ENCODE measurements at places on chromosomes 4 and X.

- H3K27me3 ChIP-seq, result no peaks in the 10 kb centered on the region
- H3K4me3 ChIP-seq, result no peak overlapping the region
- peaks cover 40% of the 10 kb centered on the region for H3K4me1 ChIP-seq
- H3K27ac ChIP-seq, result peak overlapping the region; percentile 70
- no peak for DNase-seq
These were observed 158.2 kb upstream of the MAP3K15 start for GRCh38 chrX:19673375-19674040.

DNA sequence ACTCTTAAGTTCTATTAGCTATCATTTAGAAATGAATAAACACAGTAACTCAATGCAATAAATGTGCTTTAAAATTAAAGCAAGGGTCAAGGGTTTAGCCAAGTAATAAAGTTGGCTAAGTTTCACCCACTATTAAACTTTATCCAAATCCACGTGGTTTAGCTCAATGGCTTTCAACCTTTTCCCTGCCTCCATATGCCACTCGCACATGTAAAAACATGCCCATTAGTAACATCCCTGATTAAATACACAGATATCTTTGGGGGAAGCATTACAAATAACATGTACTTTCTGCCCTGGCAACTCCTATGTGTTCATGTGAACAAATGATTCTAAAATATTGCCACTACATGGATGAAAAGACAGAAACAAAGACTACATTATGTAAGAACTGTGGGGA lies 130.8 kb downstream of the ZAR1 start:
- H3K27me3 ChIP-seq, result no peaks in the 10 kb centered on the region
- H3K27ac ChIP-seq, result no peak overlapping the region
- no peak overlapping the region for H3K4me3 ChIP-seq
- H3K36me3 ChIP-seq, result peaks cover 46% of the 10 kb centered on the region

DNA sequence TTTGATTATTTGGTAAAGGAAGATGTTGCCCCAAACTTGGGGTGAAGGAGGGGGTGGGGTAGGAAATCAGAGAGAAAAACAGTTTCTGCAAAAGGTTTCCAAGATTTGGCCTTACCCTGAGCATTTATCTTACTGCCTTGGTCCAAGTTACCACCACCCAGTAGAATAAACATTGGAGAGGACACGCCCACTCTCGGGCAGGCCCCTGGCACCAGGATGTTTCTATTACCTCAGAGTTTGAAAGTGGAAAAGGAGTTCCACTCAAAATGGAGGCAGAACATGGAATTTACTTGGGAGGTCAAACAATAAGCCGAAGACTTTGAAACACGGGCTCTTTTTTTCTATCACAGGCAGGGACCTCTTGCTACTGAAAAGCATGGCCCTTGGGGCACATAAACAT lies 113.7 kb downstream of the CHRNA9 start:
- H3K36me3 ChIP-seq, result peaks cover 9% of the 10 kb centered on the region
- H3K27me3 ChIP-seq, result no peaks in the 10 kb centered on the region
- H3K27ac ChIP-seq, result no peak overlapping the region
- DNase-seq, result no peak
- H3K4me1 ChIP-seq, result peaks cover 27% of the 10 kb centered on the region

GRCh38 chr4:113604955-113605354 lies 156.6 kb downstream of the CAMK2D start:
- peaks cover 30% of the 10 kb centered on the region for H3K4me1 ChIP-seq
- no peak overlapping the region for H3K27ac ChIP-seq
- DNase-seq, result no peak
- H3K36me3 ChIP-seq, result peaks cover 64% of the 10 kb centered on the region

GRCh38 chr4:84501721-84502267 lies 2.7 kb upstream of the NKX6-1 start:
- H3K27me3 ChIP-seq, result peaks cover 76% of the 10 kb centered on the region
- no peak overlapping the region for H3K4me3 ChIP-seq
- H3K4me1 ChIP-seq, result peaks cover 6% of the 10 kb centered on the region
- peaks cover 1% of the 10 kb centered on the region for H3K36me3 ChIP-seq
- H3K27ac ChIP-seq, result no peak overlapping the region

DNA sequence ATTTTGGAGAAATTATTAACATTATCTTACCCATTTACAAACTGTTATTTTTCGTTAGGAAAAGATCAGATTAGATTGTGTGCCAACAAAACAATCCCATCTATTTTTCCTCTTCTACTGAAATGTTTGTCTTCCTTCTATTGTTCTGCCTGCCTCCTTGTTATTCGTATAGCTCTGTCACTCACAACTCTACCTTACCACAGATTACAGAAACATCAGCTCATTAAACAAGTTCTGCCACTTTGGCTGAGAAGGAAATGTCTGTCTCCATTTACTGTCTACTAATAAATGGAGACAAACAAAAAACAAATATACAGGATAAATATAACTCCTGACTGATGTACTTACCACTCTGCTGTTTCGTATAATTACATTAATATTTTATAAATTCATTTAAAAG lies 211.4 kb downstream of the ENOX2 start:
- no peak for DNase-seq
- H3K4me1 ChIP-seq, result no peaks in the 10 kb centered on the region
- H3K36me3 ChIP-seq, result no peaks in the 10 kb centered on the region
- no peak overlapping the region for H3K4me3 ChIP-seq
- H3K27ac ChIP-seq, result no peak overlapping the region
- H3K27me3 ChIP-seq, result no peaks in the 10 kb centered on the region

DNA sequence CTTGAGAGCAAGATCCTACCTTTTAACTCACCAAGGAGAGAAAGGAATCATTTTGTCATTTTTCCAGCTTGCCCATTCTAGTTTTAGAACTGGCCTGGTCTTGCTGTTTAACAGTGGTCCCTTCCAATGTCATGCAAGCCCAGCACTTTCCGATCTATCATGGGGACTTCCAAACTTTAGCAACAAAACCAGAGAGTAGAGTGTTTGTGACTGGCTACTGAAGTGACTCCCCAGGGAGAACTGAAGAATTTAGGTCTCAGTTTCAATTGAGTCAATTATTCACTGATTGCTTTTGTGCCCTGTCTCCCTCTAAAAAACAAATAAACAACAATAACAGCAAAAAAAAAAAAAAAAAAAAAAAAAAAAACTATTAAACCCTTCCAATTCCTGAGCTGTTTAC lies 108.3 kb downstream of the LHFPL1 start:
- no peaks in the 10 kb centered on the region for H3K36me3 ChIP-seq
- no peaks in the 10 kb centered on the region for H3K4me1 ChIP-seq
- H3K4me3 ChIP-seq, result no peak overlapping the region

DNA sequence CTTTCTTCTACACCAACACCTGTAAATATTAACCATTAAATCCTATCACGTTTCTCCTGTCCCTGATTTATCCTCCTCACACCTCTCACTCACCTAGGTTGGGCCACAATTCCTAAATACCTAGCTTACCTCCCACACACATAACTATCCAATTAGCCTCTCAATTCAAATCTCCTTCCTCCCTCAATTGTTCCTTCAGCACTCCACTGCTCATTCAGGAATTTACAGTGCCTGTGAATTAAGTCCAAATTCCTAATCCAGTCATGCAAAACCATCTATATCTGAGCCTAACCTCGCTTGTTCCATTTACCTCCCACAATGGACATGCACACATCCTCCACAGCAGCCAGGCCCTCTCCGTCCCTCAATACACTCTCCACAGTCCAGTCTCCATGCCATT lies 17.5 kb downstream of the ANXA5 start:
- DNase-seq, result no peak
- H3K36me3 ChIP-seq, result peaks cover 45% of the 10 kb centered on the region
- H3K4me1 ChIP-seq, result no peaks in the 10 kb centered on the region
- no peak overlapping the region for H3K4me3 ChIP-seq

DNA sequence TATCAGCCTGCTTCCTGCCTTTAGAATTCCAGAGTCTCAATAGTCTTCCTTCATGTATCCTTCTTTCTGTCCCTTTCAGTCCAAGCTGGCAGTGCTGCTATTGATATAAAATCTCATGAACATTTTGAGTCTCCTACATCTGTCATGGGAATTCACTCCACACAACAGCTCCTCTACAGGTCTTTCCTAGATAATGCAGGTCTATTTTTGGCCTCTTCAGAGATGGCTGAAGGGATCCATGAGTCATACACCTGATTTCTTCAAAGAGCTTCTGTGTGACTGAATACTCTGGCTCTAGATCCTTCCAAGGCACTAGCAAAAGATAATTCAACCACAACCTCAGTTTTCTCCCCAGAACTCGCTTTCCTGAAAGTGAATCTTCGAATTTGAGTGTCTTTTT lies 115.4 kb downstream of the STPG2 start:
- no peak overlapping the region for H3K27ac ChIP-seq
- no peak for DNase-seq
- no peaks in the 10 kb centered on the region for H3K36me3 ChIP-seq
- H3K4me3 ChIP-seq, result no peak overlapping the region
- no peaks in the 10 kb centered on the region for H3K27me3 ChIP-seq
- no peaks in the 10 kb centered on the region for H3K4me1 ChIP-seq

DNA sequence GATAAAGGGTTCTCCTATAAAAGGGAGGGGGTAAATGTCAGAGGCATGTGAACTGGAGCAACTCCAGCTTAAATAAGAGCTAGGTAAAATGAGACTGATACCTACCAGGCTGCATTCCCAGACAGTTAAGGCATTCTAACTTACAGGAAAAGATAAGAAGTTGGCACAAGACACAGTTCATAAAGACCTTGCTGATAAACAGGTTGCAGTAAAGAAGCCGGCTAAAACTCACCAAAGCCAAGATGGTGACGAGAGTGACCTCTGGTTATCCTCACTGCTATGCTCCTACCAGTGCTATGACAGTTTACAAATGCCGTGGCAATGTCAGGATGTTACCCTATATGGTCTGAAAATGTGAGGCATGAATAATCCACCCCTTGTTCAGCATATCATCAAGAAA lies 13.1 kb upstream of the SULT1B1 start:
- no peak overlapping the region for H3K27ac ChIP-seq
- no peaks in the 10 kb centered on the region for H3K36me3 ChIP-seq
- no peak for DNase-seq
- no peaks in the 10 kb centered on the region for H3K4me1 ChIP-seq
- H3K27me3 ChIP-seq, result peaks cover 2% of the 10 kb centered on the region

GRCh38 chr4:6908432-6909112 lies 1.1 kb upstream of the TBC1D14 start:
- peaks cover 35% of the 10 kb centered on the region for H3K4me1 ChIP-seq
- no peak for DNase-seq
- peaks cover 3% of the 10 kb centered on the region for H3K36me3 ChIP-seq
- H3K4me3 ChIP-seq, result peak overlapping the region; percentile 87

DNA sequence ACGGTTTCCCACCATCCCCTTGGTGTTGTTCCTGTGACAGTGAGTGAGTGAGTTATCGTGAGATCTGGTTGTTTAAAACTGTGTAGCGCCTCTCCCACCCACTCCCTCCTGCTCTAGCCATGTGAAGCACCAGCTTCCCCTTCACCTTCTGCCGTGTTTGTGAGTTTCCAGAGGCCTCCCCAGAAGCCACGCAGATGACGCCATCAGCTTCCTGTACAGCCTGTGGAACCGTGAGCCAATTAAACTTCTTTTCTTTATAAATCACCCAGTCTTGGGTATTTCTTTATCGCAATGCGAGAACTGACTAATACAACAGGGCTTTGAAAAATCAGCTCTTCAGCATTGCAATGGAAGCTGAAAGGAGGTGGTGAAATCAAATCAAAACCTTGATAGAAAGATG lies 50.0 kb downstream of the FGFBP1 start:
- H3K27me3 ChIP-seq, result peaks cover 14% of the 10 kb centered on the region
- H3K4me1 ChIP-seq, result no peaks in the 10 kb centered on the region
- no peak overlapping the region for H3K4me3 ChIP-seq
- no peak for DNase-seq
- H3K36me3 ChIP-seq, result no peaks in the 10 kb centered on the region
- no peak overlapping the region for H3K27ac ChIP-seq

GRCh38 chr4:65566473-65566872 lies 103.8 kb downstream of the EPHA5 start:
- no peak overlapping the region for H3K27ac ChIP-seq
- no peak overlapping the region for H3K4me3 ChIP-seq
- H3K36me3 ChIP-seq, result no peaks in the 10 kb centered on the region

DNA sequence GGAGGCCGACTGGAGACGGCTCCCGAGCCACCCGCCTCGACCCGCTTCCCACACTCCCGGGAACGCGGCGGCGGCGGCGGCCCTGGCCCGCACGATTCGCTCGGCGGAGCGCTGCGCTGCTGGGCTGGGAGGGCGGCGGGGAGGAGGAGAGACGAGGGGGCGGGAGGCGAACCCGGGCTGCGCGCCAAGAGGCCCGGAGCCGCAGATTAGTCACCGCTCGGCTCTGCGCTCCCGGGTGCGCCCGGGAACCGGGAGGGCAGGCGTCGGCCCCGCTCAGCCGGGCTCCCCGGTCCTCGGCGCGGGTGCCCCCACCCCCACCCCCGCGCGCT lies 11.2 kb upstream of the BCOR start:
- peaks cover 3% of the 10 kb centered on the region for H3K27me3 ChIP-seq
- peaks cover 16% of the 10 kb centered on the region for H3K4me1 ChIP-seq
- no peak overlapping the region for H3K27ac ChIP-seq
- peak; percentile 51 for DNase-seq

DNA sequence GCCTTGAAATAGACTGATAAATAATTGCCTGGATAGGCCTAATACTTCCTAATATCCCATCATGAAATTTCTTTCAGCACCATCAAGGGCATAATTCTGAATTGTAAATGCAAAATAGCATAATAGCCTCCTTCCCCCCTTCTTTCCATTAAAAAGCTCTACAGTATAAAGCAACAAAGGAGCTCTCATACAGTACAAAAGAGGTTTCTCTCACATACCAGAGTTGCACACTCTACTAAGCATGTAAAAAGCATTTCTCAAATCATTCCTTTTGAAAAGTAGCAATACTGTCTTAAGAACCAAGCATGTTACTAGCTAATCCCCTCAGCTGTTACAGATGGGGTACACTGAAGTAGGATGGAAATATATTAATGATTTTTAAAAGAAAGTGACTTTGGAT lies 509.0 kb downstream of the KLHL13 start:
- no peaks in the 10 kb centered on the region for H3K27me3 ChIP-seq
- H3K27ac ChIP-seq, result no peak overlapping the region
- H3K4me1 ChIP-seq, result no peaks in the 10 kb centered on the region

DNA sequence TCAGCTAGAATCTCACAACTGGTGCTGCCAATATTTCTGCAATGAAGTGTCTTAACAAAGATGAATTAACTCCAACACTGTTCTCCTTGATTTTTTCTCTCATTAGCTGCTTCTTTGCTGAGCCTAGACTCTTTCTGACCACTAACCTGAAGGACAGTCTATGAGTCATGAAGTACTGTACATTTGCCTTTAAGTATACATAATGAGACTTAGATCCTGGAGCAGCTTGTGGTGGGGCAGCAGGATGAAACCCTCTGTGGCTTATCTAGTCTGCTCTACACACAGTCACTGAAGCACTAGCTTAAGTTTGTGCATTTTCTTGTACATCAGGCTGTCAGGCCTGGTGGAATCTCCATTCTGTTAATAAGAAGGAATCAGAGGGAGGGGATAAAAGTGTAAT lies 307.4 kb upstream of the SMIM31 start:
- H3K27me3 ChIP-seq, result no peaks in the 10 kb centered on the region
- H3K36me3 ChIP-seq, result no peaks in the 10 kb centered on the region
- no peak overlapping the region for H3K4me3 ChIP-seq
- no peaks in the 10 kb centered on the region for H3K4me1 ChIP-seq
